ENCODE measurements at places on chromosomes 3 and 15.

GRCh38 chr3:56629451-56629850, 53.6 kb downstream of the TASOR start:
- H3K4me1 ChIP-seq, result peaks cover 4% of the 10 kb centered on the region
- H3K27ac ChIP-seq, result no peak overlapping the region
- no peak for DNase-seq

- H3K4me3 ChIP-seq, result no peak overlapping the region
- peaks cover 8% of the 10 kb centered on the region for H3K36me3 ChIP-seq
- no peaks in the 10 kb centered on the region for H3K27me3 ChIP-seq
- peaks cover 39% of the 10 kb centered on the region for H3K4me1 ChIP-seq
- peak overlapping the region; percentile 59 for H3K27ac ChIP-seq
Measured at GRCh38 chr15:94177112-94177511, 54.2 kb upstream of the MCTP2 start.

GRCh38 chr3:17473761-17474160, 268.7 kb downstream of the TBC1D5 start:
- DNase-seq, result no peak
- H3K27ac ChIP-seq, result no peak overlapping the region
- no peak overlapping the region for H3K4me3 ChIP-seq
- no peaks in the 10 kb centered on the region for H3K36me3 ChIP-seq
- no peaks in the 10 kb centered on the region for H3K4me1 ChIP-seq

DNA sequence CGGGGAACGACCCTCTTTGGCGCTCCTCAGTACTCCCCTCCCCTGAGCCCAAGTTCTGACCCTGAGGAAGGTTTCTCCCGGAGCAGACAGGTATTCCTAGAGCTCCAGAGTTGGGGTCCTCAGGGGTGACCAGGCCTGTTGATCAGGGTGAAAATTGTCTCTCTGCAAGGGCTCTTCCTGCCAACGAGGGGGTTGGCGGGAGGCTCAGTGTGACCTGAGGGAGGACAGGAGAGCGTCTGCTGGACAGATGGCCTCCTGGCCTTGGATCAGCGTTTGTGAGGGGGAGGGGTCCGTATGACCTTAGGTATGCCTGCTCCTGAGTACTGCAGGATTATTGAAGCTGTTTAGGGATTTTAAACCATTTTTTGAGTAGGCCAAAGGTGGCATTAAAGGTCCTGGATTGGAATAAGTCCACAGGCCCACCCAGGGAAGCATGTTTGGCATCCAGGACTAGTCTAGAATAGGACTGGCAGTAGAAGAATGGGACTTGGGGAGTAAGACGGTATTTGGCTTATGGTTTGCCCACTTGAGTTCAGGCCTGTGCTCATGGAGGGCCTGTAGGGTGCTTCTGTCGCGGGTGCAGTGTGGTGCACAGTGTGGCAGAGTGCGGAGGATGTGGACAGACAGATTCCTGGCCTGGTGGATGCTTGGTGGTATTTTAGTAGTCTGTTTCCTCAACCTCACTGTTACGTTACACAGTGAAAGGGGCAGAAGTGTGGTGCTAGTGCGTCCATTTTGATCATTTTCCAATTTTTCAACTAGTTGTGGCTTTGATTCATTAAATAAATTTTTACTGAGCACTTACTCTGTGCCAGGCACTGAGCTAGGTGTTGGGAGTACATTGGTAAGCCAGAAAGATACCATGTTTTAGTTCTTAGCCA, 959 bp downstream of the ZNF592 start:
- DNase-seq, result peak; percentile 83
- H3K4me3 ChIP-seq, result peak overlapping the region; percentile 97
- H3K4me1 ChIP-seq, result peaks cover 50% of the 10 kb centered on the region

DNA sequence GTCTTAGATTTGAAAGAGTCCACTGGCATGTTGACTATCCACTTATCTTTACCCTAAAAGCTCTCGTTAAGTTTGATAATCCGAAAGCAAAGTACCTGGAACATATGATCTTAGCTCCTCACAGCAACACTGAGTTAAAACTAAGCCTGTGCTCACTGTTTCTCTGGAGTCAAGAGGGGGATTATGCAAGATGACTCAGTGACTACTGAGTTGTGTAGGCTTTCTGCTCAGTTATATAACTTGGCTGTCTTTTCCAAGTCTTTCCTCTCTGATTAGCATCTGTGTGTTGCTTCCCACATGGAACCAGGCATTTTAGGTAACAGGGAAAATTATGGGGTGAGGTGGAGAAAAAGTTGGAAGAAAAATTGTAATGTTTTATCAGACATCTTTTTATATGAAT, 31.2 kb upstream of the MYO5C start:
- no peak overlapping the region for H3K4me3 ChIP-seq
- peaks cover 10% of the 10 kb centered on the region for H3K4me1 ChIP-seq
- H3K27me3 ChIP-seq, result no peaks in the 10 kb centered on the region
- H3K36me3 ChIP-seq, result peaks cover 24% of the 10 kb centered on the region
- no peak overlapping the region for H3K27ac ChIP-seq
- DNase-seq, result no peak
